ENCODE measurements at places on chromosomes 5 and 9. TPM values are rescaled to one million over a fixed set of nuclear protein-coding genes. Genes with fewer than 3 reads are reported as not detected.
A peak's percentile ranks its signal among the peaks of the same experiment; 100 is the strongest.

GRCh38 chr9:101705135-101705661 lies 33.2 kb downstream of the GRIN3A start:
- H3K27ac ChIP-seq = no peak overlapping the region
- H3K36me3 ChIP-seq = no peaks in the 10 kb centered on the region
- H3K4me3 ChIP-seq = peak overlapping the region; percentile 71
- DNase-seq = peak; percentile 53

DNA sequence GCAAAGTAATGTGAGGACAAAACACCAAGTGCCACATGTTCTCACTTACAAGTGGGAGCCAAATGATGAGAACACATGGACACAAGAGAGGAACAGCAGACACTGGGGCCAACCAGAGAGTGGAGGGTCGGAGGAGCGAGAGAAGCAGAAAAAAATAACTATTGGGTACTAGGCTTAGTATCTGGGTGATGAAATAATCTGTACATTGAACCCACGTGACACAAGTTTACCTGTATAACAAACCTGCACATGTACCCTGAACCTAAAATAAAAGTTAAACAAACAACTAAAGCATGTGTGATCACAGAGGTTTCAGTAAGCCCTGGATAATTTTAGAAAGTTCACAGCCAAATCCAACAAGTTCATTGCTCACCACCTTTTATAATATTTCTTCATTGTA lies 160.1 kb downstream of the TENT4A start:
- no peak overlapping the region for H3K4me3 ChIP-seq
- no peaks in the 10 kb centered on the region for H3K4me1 ChIP-seq
- peaks cover 5% of the 10 kb centered on the region for H3K27me3 ChIP-seq
- H3K27ac ChIP-seq = no peak overlapping the region
- no peak for DNase-seq
- H3K36me3 ChIP-seq = no peaks in the 10 kb centered on the region

GRCh38 chr5:81516091-81516490 lies 122.2 kb upstream of the ACOT12 start:
- no peak for DNase-seq
- H3K27ac ChIP-seq = no peak overlapping the region
- no peaks in the 10 kb centered on the region for H3K27me3 ChIP-seq
- H3K4me1 ChIP-seq = no peaks in the 10 kb centered on the region

DNA sequence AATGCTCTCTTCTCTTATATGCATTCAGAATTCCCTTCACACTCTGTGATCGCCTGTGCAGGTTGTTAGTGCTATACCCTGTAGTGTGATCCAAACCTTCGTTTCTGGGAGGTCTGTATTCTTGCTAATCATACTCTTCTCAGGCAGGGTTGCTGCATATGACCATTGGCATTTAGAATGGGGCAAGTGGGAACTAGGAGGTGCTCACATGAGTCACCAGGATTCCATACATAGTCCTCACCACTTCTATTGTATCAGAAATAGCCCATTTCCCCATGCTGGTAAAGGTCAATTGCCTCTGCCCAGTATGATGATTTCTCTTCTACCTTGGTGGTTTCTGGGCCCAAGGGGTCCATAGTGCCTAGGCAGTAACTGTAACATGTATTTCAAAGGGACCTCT lies 443.5 kb upstream of the CDH6 start:
- no peak overlapping the region for H3K27ac ChIP-seq
- DNase-seq = no peak
- H3K36me3 ChIP-seq = no peaks in the 10 kb centered on the region
- no peaks in the 10 kb centered on the region for H3K27me3 ChIP-seq

GRCh38 chr5:22621084-22621483 lies 232.1 kb downstream of the CDH12 start:
- no peak for DNase-seq
- H3K36me3 ChIP-seq = no peaks in the 10 kb centered on the region
- H3K4me3 ChIP-seq = no peak overlapping the region

- DNase-seq = no peak
- H3K36me3 ChIP-seq = no peaks in the 10 kb centered on the region
- H3K4me3 ChIP-seq = no peak overlapping the region
- H3K27me3 ChIP-seq = peaks cover 2% of the 10 kb centered on the region
- H3K4me1 ChIP-seq = peaks cover 9% of the 10 kb centered on the region
These were observed 103.6 kb downstream of the GTF3C4 start for GRCh38 chr9:132773764-132774339.

DNA sequence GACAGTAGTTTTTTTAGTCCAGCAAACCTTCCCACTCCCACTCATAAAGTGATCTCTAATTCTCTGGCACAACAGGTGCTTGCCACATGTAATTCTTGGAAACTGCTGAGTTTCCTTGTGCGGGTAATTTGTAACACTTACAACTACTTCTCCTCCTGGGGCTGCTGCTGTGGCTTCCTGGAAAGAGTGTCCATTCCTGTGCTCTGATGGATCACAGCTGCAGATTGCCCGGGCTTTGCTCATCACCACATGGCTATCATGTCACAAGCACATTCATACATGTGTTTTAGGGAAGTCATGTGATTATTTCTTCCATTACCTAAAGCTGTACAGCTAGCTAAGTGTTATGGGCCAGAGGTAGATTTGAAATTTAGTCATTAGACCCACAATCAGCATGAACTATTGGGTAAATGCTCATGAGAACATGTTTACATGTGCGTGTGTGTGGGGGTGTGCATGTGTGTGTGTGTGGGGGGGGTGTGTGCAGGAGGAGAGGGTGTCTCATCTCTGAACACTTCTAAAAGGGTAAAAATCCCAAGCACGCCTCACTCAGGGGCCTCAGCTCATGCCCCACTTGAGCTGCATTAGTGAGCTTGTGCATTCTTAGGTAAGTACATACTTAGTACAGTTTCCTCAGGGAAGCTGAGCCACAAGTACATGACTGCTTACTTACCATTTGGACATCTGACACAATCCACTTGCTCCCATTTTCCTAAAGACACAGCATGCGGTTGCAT lies 118.1 kb upstream of the CCDC112 start:
- no peak for DNase-seq
- no peaks in the 10 kb centered on the region for H3K4me1 ChIP-seq
- H3K36me3 ChIP-seq = no peaks in the 10 kb centered on the region
- H3K4me3 ChIP-seq = no peak overlapping the region
- H3K27me3 ChIP-seq = peaks cover 4% of the 10 kb centered on the region

DNA sequence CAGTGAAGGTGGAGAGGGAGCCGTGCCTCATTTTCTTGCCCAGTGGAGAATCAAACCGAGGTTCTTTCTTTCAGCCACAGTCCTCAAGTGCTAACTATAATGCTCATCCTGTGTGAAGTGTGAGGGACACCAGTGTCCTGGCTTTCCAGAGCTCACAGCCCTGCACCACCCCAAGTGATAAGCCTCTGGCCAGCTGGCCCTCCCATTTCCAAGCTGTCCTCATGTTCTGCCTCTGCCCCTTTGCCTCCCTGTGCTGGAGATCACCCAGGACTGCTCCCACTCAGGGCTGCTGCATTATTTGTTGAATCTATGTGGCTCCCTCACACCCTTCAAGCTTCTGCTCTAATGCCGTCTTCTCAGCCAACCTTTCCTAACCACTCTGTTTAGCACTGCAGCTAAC lies 224.5 kb upstream of the TUT7 start:
- no peak for DNase-seq
- no peak overlapping the region for H3K27ac ChIP-seq
- H3K4me3 ChIP-seq = no peak overlapping the region
- no peaks in the 10 kb centered on the region for H3K4me1 ChIP-seq
- peaks cover 3% of the 10 kb centered on the region for H3K27me3 ChIP-seq

Gene SV2C
- 0.02 TPM for total RNA-seq

Gene WDR31
- 1.6 TPM for total RNA-seq

Gene NDUFA8
- total RNA-seq = 53.3 TPM

Gene SLCO6A1
- total RNA-seq = not detected

Gene ZNF618
- 0.33 TPM for total RNA-seq

Gene GPSM1
- total RNA-seq = 10.6 TPM

Gene ALDH1A1
- total RNA-seq = not detected

Gene ATG10
- 8.5 TPM for total RNA-seq
